ENCODE measurements at places on chromosomes 7 and 10. TPM values are rescaled to one million over a fixed set of nuclear protein-coding genes. Genes with fewer than 3 reads are reported as not detected.

Gene CAMK2B
- 0.15 TPM for total RNA-seq

Gene PLAC9
- total RNA-seq = 0.16 TPM

Gene ZPBP
- total RNA-seq = not detected

Gene GPNMB
- total RNA-seq = 2.0 TPM

Gene SLC13A1
- not detected for total RNA-seq

Gene DMTF1
- total RNA-seq = 19.2 TPM
